ENCODE measurements at places on chromosomes 13 and 19. TPM values are rescaled to one million over a fixed set of nuclear protein-coding genes. Genes with fewer than 3 reads are reported as not detected.
A peak's percentile ranks its signal among the peaks of the same experiment; 100 is the strongest.

- no peaks in the 10 kb centered on the region for H3K36me3 ChIP-seq
- H3K4me1 ChIP-seq: peaks cover 6% of the 10 kb centered on the region
- no peak overlapping the region for H3K4me3 ChIP-seq
- H3K27me3 ChIP-seq: no peaks in the 10 kb centered on the region
These were observed 65.8 kb downstream of the MRPL57 start for GRCh38 chr13:21242236-21242635.

DNA sequence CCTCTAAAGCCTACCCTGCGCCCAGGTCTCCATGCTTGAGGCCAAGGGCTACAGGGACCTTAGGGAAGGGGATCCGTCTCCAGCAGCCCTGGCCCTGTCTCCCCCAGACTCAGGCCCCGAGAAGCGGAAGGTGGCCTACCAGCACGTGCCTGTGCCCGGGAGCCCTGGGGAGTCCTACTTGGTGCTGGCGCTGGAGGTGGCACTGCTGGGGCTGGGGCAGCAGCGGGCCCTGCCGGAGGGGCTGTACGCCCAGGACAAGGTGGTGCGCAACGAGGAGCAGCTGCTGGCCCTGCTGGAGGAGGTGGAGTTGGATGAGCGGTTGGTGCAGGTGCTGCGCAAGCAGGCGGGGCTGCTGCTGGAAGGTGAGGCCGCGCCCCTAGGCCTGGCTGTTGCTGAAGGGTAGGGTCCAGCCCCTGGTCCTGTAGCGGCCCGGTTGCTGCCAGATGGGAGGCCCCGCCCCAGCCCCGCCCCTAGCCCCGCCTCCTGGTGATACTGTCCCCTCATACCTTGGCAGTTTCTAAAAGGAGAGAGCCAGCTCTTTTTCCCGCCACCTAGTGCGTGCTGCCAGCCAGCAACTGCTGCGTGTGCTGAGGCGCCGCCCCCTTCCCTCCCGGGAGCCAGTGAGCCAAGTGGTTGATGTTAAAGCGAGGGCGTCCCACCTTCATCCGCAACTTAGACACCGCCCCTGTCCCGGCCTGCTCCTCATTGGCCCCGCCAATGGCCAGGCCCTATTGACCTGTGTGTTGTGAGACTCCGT, 22.6 kb downstream of the ZSWIM4 start:
- H3K4me1 ChIP-seq: no peaks in the 10 kb centered on the region
- no peaks in the 10 kb centered on the region for H3K27me3 ChIP-seq
- no peak overlapping the region for H3K27ac ChIP-seq
- H3K36me3 ChIP-seq: peaks cover 3% of the 10 kb centered on the region

DNA sequence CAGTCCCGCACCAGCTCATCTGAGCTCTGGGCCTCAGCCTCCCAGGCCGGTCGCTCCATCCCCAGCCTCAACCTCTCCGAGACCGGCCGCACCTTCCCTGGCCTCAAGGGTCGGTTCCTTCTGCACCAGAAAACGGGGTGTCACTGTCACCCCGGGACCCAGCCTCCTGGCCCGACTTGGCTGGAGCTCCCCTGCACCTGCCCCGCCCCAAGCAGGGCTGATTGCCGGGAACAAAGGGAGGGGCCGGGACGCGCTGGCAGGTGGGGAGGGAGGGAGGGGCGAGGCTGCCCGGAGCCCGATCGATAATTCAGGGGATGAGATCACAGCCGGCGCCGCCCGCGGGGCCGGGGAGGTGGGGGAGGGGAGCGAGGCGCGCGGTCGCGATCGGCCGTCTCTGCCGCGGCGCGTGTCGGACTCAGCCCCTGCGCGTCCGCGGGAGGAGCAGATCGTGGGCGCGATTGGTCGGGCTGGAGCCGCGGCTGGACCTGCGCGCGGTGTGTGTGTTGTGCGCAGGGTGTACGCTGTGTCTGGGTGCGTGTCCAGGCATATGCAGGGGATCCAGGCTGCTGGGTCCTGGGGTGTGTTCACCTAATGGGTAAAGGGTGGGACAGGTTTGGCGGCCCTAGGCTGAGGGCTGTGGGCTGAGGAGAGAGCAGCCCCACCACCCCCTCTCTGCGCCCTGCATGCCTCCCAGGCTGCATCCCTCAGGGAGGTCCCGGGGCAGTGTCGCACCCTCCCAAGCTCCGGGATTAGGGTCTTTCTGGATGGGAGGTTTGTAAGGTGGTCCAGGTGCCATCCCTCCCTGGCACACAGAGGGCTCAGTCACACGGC, 1.1 kb upstream of the SHC2 start:
- H3K4me3 ChIP-seq: peak overlapping the region; percentile 65
- H3K27me3 ChIP-seq: peaks cover 13% of the 10 kb centered on the region
- no peak for DNase-seq
- no peaks in the 10 kb centered on the region for H3K36me3 ChIP-seq
- H3K27ac ChIP-seq: no peak overlapping the region

GRCh38 chr19:13181747-13182388, 31.7 kb downstream of the IER2 start:
- no peak for DNase-seq
- peaks cover 32% of the 10 kb centered on the region for H3K4me1 ChIP-seq
- H3K27me3 ChIP-seq: no peaks in the 10 kb centered on the region
- peak overlapping the region; percentile 85 for H3K27ac ChIP-seq

GRCh38 chr13:23384111-23384510, 49.4 kb downstream of the SACS start:
- H3K4me1 ChIP-seq: peaks cover 55% of the 10 kb centered on the region
- H3K27ac ChIP-seq: no peak overlapping the region
- DNase-seq: peak; percentile 37
- H3K27me3 ChIP-seq: peaks cover 16% of the 10 kb centered on the region
- H3K36me3 ChIP-seq: peaks cover 2% of the 10 kb centered on the region

DNA sequence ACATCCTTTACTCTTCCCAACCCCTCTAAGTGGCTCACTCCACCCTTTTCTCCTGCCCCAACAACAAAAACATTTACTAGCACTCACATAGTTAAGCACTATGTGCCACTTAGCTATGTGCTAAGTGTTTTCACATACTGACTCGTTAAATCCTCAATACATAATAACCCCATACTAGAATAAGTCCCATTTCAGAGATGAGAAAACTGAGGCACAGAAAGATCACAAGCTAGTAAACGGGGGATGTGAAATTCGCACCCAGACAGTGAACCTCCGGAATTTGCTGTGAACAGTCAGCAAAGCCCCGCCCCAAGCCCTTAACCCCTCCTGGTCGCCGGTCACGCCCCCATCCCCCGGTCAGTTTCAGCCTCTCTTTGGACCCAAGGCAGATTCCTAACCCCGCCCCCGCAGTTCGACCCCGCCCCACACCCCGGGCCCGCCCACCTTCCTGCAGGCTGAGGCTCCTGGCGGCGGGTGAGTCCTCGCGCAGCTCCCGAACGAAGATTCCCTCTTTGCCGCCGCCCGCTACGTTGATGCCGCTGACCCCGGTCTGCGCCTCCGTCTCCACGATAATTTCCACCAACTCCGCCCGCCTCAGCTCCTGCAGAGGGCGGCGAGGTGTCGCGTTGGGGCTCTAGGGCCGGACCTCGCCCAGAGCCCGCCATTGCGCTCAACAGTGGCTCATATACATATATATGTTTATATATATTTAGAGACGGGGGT, 9.8 kb downstream of the PRX start:
- no peak overlapping the region for H3K27ac ChIP-seq
- peak; percentile 90 for DNase-seq
- H3K27me3 ChIP-seq: no peaks in the 10 kb centered on the region
- peak overlapping the region; percentile 89 for H3K4me3 ChIP-seq

DNA sequence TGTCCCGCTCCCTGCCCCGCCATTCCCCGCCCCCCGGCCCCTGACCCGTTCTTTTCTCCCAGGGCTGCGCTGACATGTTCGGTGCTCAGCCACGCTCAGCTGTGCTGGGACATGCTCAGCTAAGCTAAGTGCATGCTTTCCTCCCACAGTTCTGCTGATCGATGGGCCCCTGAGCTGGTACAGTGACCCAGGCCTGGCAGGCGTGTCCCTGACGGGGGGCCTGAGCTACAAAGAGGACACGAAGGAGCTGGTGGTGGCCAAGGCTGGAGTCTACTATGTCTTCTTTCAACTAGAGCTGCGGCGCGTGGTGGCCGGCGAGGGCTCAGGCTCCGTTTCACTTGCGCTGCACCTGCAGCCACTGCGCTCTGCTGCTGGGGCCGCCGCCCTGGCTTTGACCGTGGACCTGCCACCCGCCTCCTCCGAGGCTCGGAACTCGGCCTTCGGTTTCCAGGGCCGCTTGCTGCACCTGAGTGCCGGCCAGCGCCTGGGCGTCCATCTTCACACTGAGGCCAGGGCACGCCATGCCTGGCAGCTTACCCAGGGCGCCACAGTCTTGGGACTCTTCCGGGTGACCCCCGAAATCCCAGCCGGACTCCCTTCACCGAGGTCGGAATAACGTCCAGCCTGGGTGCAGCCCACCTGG, 3.7 kb downstream of the TNFSF9 start:
- H3K4me3 ChIP-seq: no peak overlapping the region
- H3K4me1 ChIP-seq: peaks cover 58% of the 10 kb centered on the region
- H3K36me3 ChIP-seq: peaks cover 2% of the 10 kb centered on the region
- no peak for DNase-seq
- H3K27ac ChIP-seq: no peak overlapping the region

DNA sequence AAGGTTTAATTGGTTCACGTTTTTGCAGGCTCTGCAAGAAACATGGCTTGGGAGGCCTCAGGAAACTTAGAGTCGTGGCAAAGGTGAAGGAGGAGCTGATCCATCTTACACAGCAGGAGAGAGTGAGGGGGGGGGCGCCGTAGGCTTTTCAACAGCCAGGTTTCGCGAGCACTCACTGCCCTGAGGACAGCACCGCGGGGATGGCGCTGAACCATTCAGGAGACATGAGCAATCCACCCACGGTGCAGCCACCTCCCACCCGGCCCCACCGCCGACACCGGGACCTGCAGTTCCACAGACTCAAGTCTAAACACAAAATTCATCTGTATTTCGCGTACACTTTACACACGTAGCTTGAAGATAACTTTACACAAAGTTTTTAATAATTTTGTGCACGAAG, 73.6 kb downstream of the KDM4B start:
- no peaks in the 10 kb centered on the region for H3K27me3 ChIP-seq
- no peak overlapping the region for H3K4me3 ChIP-seq
- no peaks in the 10 kb centered on the region for H3K4me1 ChIP-seq
- H3K27ac ChIP-seq: no peak overlapping the region

DNA sequence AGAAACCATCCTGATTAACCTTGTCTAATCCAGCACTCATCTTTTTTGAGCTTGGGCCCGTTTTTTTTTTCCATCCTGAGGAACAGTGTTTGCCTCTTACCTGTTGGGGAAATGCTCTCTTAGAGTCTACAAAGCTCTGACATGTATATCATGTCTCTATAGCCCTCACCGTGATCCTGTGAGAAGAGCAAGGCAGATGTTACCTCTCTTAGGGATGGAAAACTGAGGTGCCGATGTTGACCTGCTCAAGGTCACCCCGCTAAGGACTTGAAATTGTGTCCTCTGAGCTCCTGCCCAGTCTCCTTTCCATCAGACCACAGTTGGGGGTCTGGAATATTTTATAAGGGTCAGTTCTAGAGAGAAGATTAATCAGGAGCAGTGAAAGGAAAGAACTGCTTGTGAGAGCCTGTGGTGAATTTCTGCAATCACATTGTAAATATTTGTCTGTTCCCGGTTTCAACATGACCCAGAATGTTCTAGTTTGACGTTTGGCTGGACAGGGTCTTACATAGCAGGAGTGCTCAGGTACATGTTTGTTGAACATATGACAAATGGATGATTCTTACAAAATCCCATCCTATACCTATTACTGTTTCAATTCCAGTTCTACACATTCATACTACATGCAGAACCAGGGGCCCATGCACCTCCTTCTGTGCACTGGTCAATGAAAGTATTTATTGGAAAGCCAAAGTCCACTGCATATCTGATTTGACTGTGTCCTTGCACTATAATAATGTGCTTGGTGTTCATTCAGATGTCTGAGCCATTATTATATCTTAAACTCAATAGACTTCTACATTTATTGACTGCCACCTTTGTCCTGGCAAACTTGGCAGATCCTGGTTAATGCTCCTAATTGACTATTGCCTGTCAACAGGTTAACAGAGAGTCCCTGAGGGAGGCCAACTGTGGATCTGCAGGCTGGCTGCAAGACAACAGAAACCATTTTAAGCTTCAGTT, 12.1 kb downstream of the SLC25A15 start:
- no peak overlapping the region for H3K4me3 ChIP-seq
- H3K27ac ChIP-seq: no peak overlapping the region
- peaks cover 9% of the 10 kb centered on the region for H3K4me1 ChIP-seq
- no peaks in the 10 kb centered on the region for H3K27me3 ChIP-seq
- H3K36me3 ChIP-seq: no peaks in the 10 kb centered on the region

GRCh38 chr13:80038371-80038770, 302.6 kb downstream of the SPRY2 start:
- H3K4me3 ChIP-seq: no peak overlapping the region
- H3K4me1 ChIP-seq: no peaks in the 10 kb centered on the region
- H3K27me3 ChIP-seq: no peaks in the 10 kb centered on the region
- H3K36me3 ChIP-seq: no peaks in the 10 kb centered on the region
- no peak for DNase-seq

Gene INSL3
- total RNA-seq: 6.8 TPM

Gene DOHH
- total RNA-seq: 13.5 TPM

Gene GPR12
- not detected for total RNA-seq

Gene ZNF738
- total RNA-seq: 28.2 TPM

Gene NCR1
- 0.53 TPM for total RNA-seq

Gene SHD
- total RNA-seq: not detected
